ENCODE measurements at places on chromosomes 6 and 20.

DNA sequence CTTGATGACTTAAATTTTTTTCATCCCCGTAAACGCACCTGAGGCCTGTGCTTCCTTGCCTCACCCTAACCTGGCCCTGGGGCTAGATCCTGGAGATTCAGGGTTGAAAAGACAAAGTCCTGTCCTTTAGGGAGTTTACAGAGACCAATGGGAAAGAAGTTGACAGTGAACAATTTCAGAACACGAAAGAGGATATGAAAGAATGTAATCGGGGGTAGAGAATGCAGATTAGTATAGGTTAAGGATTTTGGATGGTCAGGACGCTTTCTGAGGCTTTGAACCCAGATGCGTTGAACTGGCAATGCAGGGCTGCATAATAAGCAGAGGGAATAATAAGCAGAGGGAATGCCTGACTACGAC lies 1.7 kb upstream of the FBXO5 start:
- no peak for DNase-seq

DNA sequence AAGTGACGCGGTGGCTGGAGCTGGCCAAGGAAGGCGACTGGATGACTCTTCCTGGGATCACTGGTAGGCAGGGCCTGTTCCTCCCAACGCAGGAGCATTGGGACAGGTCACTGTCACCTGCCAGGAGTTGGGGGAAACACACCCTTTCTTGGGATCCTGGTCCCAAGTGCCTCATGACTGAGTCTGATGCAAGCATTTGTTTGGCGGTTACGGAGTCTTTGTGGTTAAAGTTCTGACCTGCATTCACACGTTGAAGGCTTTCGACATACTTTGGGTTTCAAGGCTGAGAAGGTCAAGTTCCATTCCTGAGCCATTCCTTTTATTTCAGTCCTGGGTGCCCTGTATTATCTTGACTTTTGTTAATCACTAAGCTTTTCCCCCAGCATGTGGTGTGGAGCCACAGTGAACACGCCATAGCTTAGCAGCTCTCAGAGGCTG lies 6.0 kb downstream of the PNLDC1 start:
- DNase-seq: no peak

GRCh38 chr6:55918639-55919038 lies 43.2 kb upstream of the BMP5 start:
- DNase-seq: no peak

- no peak for DNase-seq
Observed at GRCh38 chr20:50488236-50488806, 21.9 kb upstream of the PTPN1 start.

- no peak for DNase-seq
Observed at GRCh38 chr6:44036196-44036595, 91.1 kb downstream of the MRPL14 start.

DNA sequence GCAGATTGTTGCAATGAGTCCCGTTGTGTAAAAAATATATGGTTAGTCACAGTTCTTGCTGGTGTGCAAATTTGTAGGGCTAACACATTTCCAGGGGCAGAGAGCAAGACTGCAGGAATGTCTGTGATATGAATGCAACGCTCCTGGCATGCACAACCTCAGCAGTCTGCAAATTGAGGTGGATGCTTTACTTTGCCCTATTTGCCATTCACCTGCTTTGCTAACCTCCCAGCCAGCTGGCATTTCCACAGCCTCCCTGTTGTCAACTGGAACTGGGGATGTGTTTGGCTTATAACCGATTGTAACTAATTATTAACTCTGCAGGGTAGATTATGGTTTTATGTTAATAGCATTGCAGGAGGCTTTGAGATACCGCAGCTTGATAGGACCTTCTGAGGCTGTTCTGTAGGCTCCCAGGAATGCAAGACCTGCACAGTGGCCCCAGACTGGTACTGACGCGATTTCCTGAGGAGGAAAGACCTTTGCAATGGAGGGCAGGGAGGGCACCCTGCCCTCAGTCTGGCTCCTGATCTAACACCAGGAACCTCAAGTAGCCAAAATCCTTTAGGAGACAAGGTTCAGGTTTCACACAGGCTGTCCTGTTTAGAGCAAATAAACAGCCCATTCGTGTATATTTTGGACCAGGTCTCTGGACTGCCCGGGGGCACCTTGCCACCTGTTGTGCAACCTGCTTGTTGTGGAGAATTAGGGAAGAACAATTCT lies 53.4 kb downstream of the EDN1 start:
- no peak for DNase-seq

- no peak for DNase-seq
Observed at GRCh38 chr6:89313006-89313405, 2.1 kb downstream of the GABRR2 start.

DNA sequence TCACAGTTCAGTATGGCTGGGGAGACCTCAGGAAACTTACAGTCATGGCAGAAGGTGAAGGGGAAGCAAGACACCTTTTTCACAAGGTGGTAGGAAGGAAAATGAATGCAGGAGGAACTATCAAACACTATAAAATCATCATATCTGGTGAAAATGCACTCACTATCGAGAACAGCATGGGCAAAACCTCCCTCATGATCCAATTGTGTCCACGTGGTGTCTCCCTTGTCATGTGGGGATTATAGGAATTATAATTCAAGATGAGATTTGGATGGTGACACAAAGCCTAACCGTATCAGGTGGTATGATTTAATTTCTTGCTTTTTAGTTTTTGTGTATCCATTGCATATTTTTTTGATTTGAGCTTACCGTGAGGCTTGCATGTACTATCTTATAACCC lies 133.2 kb upstream of the SYNCRIP start:
- no peak for DNase-seq

GRCh38 chr6:31402324-31403282 lies 792 bp upstream of the MICA start:
- no peak for DNase-seq
